ENCODE measurements at places on chromosomes 3 and 15.
A peak's percentile ranks its signal among the peaks of the same experiment; 100 is the strongest.

DNA sequence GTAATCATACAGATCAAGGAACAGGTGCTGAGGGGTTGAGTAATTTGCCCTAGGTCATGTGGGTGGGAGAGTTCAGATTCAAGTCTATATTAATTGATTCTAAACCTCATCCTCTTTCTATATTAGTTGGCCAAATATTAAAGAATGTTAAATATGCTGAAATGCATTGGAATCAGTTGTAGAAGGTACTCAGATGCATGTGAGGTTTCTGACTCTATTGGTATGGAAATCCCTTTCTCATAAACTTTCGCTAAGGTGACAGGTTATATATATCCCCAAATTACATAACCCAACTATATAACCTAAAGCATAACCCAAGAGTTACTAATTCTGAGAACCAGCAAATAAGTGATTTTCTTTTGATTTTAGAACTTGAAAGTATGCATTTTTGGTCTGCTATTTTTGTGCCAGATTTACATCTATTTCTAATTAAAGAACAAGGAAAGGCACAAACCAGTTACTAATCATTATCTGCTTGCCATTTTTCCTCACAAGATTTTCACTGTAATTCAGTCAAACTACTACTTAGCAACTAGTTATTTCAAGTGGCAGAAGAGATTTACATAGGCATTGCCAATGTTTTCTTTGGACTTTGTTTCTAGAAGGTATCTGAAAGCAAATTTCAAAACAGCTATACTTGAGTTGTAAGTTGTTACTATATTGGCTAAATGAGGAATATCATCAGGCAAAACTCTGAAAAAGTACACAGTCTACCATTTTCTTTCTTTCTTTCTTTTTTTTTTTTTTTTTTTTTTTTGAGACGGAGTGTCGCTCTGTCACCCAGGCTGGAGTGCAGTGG lies 201.3 kb downstream of the RBMS3 start:
- DNase-seq = no peak

DNA sequence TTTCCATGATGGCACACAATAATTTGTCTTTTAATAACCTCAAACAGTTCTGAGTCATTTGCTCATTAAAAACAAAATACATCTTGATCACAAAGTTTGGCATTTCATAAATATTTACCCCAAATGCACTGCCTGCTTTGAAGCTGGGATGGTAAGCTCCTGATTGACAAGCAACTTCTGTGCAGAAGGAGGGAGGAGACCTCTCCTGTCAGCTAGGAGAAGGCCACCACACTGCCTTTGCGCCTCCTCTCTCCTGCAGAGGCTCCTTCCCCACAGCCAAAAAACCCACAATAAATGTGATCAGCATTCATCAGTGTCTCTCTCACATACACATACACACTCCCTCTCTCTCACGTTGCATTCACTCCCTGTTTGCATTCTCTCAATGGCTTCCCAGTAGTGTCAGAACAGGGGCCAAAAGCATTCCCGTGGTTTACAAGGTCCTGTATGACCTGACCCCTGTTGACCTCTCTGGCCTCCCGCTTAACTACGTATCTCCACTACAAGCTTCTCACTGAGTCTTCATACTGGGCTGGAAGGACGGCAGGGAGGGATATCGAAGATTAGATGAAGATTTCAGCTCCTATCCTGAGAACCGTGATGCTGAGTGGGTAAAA lies 216.4 kb downstream of the FOXP1 start:
- no peak for DNase-seq

- no peak for DNase-seq
These were observed 692 bp downstream of the HTR3E start for GRCh38 chr3:184097556-184097955.

DNA sequence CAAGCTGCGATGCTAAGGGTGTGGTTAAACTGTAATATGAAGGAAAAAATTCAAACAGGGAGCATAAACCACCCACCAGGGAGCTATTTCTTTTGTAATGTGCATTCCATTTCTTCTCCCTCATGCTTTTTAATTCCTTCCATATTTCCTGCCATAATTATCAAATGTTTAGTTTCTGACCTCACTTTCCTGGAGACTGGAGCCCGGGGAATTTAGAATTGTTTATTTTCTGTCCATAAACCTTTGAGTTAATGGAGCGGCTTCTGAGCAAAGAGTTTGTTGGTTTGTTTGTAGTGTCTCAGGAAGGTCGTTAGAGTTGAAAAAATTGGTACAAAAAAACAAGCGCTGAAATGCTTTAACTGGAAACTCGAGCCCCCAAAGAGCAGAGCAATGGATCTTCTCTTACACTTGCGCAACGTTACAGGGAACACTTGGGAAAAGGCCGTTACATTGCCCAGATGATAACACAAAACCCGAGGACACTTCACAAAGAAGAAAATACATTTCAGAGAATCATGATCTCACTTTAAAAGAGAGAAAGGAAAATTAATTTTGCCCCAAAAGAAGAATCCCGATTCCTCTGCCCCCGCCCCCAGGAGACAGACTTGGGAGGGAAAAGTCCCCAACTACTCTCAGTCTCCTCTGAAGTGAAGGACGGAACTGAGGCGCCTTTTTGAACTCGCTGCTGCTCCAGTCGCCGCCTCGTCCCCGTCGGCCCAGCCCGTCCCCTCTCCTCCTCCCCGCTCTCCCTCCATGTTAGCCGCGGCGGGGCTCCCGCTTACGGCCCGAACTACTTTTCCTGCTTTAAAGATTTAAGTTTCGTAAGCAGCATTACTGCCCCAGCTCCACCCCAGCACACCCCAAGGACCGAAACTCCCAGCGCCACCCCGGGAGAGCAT lies 842 bp downstream of the FSTL1 start:
- DNase-seq = no peak

DNA sequence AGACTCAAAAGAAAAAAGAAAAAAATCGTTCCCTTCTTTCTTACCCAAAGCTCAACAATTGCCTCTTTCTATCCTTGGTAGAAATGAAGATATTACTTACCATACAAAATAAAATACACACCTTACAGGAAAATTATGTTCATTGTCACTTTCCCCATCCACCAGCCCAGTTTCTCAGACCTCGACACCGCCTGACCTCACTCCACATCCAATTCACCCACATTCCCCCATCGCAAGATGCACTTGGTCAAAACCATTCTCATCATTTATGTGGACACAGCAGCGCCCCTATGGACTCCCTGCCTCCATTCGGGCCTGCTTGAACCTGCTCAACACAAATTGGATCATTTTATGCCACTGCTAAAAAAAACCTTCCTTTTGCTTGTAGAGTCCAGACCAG lies 7.0 kb downstream of the ANPEP start:
- DNase-seq = no peak

DNA sequence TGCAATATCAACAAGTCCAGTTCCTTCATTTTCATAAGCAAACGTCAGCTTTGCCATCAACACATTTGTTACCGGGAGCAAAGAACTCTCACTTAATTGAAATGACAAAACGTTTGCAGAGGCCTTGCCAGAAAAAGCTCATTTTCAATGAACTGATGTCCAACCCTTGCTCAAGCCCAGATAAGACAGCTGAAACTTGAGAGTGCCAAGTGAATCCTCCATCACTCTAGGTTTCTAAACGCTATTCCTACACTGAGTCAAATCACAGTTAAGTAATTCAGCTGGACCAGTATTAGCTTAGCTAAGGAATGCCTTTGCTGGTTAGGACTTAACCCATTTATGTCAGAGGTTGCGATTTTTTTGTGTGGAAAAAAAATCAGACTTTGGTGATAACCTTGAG lies 11.5 kb downstream of the CHSY1 start:
- DNase-seq = no peak

GRCh38 chr3:190519886-190520285 lies 6.0 kb downstream of the IL1RAP start:
- DNase-seq = no peak

GRCh38 chr3:55532806-55533205 lies 45.7 kb upstream of the WNT5A start:
- no peak for DNase-seq

DNA sequence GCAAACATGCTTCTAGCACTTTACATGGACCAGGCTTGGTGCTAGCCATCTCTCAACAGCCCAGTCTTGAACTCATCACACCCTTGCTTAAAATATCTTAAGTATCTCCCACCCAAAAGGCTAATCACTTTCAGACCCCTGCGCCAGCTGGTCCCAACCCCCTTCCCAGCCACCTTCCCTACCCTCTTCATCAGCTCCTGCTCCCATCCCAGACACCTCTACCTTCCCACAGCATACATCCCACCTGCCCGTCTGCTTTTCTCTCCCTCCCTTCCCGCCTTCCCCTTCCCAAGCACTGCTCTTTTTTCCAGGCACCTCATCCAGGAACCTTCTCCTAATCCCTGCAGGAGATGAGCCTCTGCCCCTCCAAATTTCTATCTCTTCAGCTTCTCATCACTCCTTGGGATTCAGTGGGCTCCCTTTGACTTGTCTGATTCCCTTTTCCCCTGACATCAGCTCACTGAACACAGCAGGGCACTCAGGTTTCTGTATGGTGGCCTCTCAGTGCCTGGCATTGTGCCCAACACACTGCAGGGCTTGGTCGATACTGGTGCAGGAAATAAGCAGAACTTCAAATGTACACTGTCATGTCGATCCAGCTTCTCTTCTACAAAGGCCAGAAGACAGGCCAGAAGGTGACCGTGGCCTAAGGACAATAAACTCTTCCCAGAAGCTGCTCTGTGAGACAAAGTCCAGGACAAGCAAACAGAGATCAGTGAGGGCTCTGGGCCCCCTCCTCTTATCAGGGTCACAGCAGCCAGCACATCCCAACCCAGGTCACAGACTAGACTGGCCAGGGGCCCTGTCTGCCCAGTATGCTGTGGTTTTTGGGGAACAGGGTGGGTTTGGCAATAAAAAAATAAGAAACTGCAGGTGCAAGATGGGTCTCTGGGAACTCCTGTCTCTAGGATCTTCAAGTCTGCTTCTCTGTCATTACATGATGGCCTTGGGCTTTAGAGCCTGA lies 2.2 kb upstream of the ITIH1 start:
- peak; percentile 72 for DNase-seq

DNA sequence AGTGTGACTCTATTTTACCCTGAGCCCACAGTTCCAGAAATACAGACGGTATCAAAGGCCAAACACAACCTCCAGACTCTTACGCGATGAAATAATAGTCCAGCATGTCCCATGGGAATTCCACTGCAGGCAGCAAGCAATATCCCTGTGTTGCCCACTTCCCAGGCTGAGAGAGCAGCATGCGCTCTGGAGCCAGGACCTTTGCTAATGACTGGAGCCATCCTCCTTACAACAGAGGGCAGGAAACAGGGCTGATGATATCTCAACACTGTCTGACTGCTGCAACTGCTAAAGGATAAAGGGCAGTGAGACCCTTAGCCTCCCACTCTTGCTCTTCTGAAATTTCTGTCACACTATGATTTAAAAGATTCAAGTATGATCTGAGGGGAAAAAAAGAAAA lies 34.8 kb downstream of the MCF2L2 start:
- DNase-seq = no peak

DNA sequence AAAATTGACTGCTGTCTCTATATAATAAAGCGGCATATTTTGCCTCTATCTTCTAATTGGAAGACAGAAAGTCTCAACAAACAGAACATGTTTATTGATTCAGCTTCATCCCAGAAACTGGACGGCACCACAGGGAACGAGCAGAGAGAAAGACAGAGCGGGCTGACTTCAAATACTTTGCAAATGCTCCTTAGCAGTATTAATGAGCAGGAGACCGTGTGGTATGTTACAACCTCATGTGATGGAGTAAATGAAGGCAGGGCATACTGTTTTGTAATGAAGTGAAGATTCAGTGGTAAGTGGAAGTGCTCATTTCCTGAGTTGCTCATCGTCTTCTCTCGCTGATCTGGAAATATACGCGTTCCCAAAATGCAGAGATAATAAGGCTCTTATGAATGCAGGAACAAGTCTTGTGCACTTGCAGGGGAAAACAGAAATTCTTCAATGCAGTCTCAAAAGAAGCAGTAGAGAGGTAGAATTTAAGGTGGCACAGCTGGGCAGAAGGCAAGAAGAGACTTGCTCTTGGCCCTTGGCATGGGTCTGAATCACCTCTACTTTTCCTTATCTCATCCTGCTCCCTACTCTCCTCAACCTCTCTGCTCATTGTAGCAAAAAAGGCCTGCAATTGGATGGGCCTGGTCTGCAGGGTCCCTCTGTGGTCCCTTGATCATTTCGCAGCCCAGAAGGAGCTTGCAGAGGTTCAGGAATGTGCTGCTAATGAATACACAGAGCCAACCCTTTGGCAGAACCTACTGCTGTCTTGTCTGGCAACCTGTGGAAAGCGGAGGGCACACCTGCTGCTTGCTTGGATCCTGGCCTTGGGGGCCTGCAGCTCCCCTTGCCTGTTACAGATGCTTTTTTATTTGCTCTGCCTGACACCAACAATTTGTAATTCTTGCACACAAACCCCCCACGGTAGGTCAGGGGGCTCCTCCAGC lies 604.9 kb upstream of the CFAP20DC start:
- no peak for DNase-seq

- no peak for DNase-seq
These were observed 17.5 kb downstream of the CHRM5 start for GRCh38 chr15:33985751-33986150.

GRCh38 chr3:198046120-198046857 lies 86.3 kb downstream of the LMLN start:
- no peak for DNase-seq

GRCh38 chr3:101720851-101721840 lies 3.3 kb upstream of the CEP97 start:
- no peak for DNase-seq
